ENCODE measurements at places on chromosomes 7 and 10.

GRCh38 chr7:159169391-159169790 is 24.7 kb upstream of the VIPR2 start:
- no peak for DNase-seq

- no peak for DNase-seq
Measured at GRCh38 chr7:135390829-135391228, 119.1 kb downstream of the CNOT4 start.

DNA sequence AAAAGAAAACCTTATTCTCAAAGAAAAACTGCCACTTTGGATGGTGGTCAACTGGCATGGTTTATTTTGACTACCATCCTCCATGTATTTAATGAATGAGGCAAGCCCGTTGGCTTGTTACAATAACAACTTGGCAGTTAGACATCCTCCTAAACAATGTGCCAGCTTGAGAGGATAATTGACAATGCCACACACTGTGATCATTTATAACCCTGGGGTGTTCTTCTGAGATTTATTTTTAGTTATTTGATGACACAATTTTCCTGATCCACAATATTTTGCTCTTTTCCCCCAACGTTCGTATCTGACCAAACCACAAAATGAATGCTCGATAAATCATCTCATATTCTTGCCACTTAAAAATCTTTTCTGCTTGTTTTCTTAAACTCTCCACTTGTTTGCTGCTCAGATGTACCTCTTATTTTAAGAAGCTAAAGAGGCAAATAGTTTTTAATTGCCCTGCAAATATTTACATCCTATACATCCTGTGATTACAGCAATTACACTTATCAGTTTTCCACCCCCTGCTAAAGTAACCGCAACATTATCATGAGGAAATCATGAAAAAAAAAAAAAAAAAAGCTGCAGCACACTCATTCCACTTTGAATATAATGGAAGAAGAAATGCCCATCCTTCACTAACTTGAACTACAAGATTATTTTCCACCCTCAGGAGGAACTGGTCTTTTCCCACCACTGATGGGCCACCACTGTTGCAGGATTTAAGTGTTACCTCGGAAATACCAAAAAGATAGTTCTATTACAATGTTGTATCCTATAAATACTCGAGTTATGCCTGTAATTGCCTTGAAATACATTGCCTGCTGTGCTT is 119.9 kb downstream of the MBL2 start:
- no peak for DNase-seq

DNA sequence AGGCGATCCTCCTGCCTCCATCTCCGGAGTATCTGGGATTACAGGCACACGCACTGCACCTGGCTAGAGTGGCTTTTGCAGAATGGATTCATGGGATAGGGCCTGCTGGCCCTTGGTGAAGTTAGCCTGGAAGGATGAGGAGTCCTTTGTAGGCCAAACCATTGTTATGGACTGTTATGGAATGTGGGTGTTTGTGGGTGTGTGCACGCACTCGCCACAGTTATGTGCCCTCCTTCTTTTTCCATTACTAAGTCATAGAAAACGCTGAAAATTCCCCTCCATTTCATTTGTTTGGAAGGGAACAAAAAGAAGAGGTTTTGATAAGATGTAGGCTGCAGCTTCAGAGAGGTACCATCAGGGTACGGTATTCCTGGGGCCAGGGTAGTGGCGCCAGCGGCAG is 15.0 kb downstream of the ZNF862 start:
- DNase-seq = no peak

DNA sequence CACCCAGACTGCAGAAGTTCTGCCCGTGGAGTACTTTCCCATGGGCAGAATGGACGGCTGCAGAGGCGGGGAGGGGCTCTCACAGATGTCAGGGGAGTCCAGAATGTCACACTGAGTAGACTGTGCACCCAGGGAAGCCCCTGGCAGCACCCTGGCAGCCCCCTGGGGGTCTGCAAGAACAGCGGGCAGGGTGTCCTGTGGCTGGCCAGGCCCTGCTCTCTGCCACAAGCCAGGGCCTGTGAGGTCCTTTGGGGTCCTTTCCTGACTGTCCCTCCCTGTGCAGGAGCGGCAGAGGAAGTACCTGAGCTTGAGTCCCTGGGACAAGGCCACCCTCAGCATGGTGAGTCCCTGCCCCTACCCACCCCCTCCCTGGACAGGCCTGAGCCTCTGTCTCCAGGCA is 6.1 kb upstream of the SH2B2 start:
- DNase-seq = no peak

- DNase-seq = peak; percentile 77
Measured at GRCh38 chr7:102291056-102291915, 4.6 kb downstream of the SH2B2 start.

DNA sequence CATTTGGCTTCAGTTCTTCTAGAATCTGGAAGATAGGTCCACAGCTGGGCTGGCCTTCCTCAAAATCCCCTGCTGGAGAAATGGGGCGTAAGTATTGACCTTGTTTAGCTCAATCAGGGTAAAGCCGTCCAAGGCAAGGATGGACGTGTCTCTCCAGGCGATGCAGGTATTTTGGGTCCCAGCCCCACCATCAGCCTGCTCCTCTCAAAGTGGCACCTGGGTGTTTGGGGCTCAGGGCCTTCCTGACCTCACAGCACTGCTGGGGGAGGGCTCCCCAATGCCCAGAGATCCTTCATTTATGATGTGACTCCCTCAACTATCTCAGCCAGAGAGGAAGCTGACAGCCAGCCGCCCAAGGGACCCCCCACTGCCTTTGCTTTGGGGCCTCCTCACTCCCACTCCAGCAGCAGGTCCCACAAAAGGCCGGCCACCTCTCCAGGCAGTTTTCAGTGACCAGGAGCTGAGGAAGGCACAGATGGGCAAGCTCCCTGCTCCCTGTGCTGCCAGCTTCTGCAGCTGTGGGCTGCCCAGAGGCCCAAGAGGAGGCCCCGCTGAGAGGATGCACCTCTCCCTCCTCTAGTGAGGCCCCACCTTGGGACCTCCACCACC is 140.0 kb upstream of the TCERG1L start:
- DNase-seq = no peak

GRCh38 chr10:14820775-14821154 is 17.1 kb downstream of the CDNF start:
- DNase-seq = peak; percentile 51

DNA sequence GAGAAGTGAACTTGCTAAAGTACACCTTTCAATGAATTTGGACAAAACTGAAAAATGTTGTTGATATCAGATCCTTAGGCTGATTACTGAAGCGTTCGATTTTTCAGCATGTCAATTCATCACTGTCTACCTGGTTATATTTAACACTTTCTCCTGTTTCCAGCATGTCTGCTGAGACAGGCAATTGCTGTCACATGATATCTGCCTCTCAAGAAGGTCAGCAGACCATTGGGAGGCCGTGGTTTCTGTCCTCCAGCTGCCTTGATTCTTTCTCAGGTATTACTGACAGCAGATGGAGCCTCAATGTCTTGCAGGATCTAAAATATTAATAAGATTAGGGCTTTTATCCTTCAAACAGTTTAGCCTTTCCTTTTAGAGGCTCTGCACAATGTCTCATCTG is 127.5 kb downstream of the SNX10 start:
- DNase-seq = no peak

DNA sequence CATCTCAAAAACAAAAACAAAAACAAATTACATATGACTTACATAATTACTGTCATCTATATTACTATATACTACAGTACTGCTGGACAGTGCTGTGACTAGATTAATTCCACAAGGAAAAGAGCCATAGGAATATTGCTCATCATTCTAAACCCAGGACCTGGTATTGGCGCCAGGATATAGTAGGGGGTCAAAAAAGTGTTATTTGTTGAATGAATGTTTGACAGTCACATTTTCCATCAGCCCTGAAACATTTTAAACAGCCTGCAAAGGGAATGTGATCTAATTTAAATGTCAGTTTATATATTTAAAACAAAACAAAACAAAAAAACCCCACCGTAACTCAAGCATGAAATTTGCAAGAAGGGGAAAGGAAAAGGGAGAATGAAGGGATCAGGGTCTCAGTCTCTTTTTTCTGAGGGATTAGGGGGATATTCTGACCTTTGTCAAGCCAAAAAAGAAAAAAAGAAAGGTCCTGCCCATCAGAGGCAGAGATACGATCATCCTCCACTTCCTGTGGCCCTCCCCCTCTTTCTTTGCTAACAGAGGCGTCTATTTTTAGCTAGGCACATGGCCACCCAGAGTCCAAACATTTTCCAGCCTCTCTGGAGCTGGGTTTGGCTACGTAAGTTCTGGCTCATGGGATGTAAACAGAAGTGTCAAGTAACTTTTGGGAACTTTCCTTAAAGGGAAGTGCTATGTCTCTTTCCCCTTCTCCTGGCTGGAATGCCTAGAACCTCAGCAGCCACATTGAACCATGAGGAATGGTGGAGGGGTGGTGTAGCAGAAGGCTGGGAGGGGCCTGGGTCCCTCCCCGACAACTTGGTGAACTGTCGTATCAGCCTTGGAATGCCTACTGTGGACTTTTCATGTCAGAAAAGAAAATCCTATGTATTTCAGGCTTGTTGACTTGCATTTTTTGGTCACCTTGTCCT is 44.6 kb upstream of the DLG5 start:
- peak; percentile 8 for DNase-seq

DNA sequence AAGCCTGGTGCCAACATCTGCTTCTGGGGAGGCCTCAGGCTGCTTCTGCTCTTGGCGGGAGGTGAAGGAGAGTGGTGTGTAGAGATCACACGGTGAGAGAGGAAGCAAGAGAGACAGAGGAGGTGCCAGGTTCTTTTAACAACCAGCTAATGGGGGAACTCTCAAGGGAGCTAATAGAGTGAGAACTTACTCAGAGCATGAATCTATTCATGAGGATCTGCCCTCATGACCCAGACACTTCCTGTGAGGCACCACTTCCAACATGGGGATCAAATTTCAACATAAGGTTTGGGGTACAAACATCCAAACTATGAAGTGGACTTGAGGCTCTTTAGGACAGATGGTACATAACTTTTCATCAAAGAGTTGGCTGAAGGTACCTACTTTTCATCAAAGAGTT is 5.1 kb upstream of the ZNF32 start:
- DNase-seq = no peak

- DNase-seq = no peak
Measured at GRCh38 chr10:15704581-15704968, 15.1 kb downstream of the ITGA8 start.

DNA sequence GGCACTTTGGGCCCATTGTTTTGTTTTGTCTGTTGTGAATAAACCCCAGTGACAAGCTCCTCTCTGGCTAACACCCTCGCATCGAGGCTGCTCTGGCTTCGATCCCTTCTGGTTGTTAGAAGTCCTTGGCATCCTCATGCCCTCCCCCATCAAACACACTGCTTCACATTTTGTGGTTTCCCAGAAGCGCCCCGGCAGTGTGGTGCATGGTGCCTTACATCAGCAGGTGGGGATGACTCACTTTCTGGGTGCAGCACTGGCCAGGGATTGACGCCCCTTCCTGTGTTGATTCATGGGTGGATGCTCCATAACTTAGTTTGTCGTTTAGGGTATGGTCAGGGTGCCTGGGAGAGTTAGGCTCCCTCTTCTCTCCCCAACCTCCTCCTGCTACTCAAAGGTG is 51.4 kb downstream of the PLPP4 start:
- no peak for DNase-seq

Measured in OCI-LY7 (cell line).